ENCODE measurements at places on chromosomes 1 and 21.

GRCh38 chr21:34807881-34808568 is 139.2 kb downstream of the CLIC6 start:
- DNase-seq = peak; percentile 81

DNA sequence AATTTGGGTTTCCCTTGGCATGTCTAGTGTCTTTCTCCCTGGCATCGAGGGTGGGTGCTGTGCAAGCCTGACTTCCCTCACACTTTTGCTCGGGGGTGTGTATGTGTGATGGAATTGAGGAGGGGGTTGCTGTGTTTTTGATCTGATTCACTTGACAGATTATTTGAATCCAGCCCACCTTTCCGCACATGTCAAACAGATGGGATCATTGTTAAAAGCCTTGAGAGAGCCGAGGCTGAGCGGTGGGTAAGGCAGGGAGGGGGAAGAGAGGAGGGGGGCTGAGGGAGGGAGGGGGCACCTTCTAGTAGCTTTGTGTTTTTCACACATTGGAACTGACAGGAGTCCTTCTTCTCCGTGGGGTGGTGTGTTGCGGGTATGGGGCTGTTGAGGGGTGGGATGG is 90.0 kb downstream of the PAPPA2 start:
- DNase-seq = no peak

DNA sequence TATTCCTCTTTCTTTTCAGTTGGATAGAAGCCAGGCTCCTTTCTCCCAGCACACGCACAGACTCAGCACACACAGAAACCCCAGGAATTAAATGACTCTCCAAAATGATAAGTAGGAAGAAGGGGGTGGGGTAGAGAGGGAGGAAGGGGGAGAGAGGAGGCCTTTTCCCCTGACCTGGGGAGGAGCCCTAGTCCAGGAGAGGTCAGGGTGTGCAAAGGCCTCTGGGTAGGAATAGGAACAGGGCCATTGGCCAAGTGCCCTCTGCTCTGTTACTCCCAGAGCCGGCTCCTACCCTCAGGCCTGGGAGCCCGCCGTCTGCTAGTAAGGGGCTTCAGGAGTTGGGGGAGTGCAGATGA is 35.6 kb upstream of the PUM1 start:
- DNase-seq = no peak

GRCh38 chr1:21280011-21280471 is 10.2 kb downstream of the ECE1 start:
- peak; percentile 48 for DNase-seq

- DNase-seq = no peak
Measured at GRCh38 chr1:87796471-87796901, 467.8 kb downstream of the LMO4 start.

DNA sequence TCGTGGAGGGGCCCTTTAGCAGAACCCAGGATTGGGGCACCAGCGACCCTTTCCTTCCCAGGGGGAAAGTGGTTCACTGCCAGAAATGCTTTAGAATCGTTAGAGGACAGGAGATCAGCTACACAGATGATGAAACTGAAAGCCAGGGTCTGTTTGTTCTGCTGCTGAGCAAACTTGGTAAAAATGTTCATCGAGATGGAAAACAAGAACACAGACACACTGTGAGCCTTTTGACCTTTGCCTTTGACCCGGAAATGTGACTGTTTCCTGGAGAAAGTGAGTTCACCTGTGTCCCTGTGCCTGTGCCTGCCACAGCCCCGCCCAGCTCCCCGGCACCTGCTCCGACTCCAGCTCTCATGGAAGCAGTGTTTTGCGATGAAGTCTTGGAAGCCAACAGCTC is 234.3 kb downstream of the CAMTA1 start:
- DNase-seq = no peak

- DNase-seq = no peak
Measured at GRCh38 chr1:95119273-95119672, 2.1 kb downstream of the TLCD4 start.

- no peak for DNase-seq
Measured at GRCh38 chr1:221816899-221817298, 75.0 kb upstream of the DUSP10 start.

DNA sequence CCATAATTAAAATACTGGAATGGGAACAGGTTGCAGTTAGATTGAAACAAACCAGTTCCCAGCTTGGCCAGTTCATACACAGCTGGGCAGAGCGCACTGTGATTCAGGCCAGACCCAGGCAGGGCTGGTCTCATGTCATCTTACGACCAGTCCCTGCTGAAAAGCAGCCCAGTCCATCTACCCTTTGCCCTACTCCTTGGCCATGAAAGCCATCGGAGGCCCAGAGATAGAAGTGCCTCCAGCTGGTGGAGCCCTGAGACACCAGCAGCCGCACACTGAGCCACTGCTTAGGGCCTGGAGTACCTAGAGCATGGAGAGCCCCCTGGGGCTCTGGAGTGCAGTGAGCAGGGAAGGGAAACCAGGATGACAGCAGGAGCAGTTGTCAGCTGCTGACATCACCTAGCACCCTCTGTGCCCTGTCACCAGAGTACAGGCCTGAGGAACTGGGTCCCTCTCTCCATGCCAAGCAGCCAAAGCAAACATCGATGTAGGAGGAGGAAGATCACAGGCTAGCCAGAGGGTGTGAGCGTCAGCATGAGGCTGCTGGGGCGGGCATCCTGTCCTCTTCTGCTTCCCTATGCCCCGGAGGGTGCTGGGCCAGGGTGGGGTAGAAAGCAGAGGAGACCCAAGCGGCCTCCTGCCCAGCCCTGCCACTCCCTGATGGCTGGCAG is 34.2 kb upstream of the TMEM125 start:
- DNase-seq = peak; percentile 25

GRCh38 chr21:42571391-42572150 is 57.9 kb downstream of the SLC37A1 start:
- DNase-seq = no peak

GRCh38 chr1:245216366-245217115 is 61.8 kb downstream of the KIF26B start:
- DNase-seq = no peak

DNA sequence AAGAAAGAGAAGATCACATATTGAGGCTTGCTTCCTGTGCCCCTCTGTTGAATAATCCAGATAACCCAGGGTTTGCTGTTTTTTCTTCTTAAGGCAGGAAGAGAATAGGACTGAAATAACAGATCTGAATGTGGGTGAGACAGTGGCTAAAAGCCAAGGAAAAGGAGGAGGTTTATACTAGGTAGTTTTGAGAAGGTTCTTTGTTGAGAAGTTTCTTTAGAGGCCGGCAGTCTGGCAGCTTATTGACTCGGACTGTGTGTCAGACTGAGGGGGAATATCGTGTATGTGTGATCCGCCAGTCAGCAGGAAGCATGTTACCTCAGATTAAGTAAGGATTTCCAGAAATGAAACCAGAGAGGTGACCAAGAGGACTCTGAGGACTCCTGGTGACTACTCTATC is 119.8 kb downstream of the PLA2G4A start:
- DNase-seq = no peak

GRCh38 chr1:112510340-112510739 is 1.6 kb downstream of the WNT2B start:
- DNase-seq = no peak

GRCh38 chr1:67793562-67793961 is 39.7 kb downstream of the GNG12 start:
- DNase-seq = no peak

DNA sequence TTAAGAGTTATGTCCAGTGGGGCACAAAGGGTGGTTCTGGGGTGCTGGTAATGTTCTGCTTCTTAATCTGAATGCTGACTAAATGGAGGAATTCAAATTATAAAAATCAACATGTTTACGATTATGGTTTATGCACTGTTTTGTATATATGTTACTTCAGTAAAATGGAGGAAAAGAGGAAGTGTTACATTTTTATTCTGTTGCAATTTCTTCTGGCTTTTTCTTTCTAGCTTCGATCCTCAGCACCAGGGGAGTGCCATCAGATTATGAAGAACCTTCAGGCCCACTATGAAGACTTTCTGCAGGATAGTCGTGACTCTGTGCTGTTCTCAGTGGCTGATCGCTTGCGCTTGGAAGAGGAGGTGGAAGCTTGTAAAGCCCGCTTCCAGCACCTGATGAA is 105.5 kb downstream of the MACF1 start:
- peak; percentile 3 for DNase-seq

DNA sequence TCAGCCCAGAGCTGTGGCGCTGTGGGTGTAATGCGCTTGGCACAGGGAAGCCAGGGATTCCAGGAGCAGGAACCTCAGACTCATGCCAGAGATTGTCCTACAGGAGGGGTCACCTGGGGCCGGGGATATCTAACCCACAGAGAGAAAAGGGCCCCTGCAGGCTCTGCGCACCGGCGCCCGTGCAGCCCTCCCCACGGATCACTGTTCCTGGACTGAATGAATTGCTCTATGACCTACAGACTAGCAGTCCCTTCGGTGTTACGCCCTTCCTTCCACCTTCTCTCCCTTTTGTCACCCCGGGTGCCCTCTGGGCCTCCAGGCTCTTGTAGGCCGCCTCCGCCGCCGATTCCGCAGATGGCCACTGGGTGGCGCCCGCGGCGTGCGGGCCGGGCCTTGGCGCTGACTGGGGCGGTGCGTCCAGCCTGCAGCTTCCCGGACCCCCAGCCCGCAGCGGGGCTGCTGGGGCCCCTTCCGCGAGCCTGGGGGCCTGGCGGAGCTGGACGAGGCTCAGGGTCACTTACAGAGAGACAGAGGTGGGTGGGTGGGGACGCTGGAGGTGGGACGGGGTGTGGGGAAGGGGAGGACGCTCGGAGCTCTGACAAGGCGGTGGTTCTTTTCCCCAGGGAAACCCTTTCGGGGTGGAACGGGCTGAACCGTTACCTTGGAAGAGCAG is 101.3 kb downstream of the IER5 start:
- peak; percentile 81 for DNase-seq

GRCh38 chr1:25799935-25800702 is at the start of gene SELENON:
TSS of gene SELENON (plus strand) at chr1:25800193. CDS start at chr1:25800231, 38 bp downstream.
- DNase-seq = no peak

DNA sequence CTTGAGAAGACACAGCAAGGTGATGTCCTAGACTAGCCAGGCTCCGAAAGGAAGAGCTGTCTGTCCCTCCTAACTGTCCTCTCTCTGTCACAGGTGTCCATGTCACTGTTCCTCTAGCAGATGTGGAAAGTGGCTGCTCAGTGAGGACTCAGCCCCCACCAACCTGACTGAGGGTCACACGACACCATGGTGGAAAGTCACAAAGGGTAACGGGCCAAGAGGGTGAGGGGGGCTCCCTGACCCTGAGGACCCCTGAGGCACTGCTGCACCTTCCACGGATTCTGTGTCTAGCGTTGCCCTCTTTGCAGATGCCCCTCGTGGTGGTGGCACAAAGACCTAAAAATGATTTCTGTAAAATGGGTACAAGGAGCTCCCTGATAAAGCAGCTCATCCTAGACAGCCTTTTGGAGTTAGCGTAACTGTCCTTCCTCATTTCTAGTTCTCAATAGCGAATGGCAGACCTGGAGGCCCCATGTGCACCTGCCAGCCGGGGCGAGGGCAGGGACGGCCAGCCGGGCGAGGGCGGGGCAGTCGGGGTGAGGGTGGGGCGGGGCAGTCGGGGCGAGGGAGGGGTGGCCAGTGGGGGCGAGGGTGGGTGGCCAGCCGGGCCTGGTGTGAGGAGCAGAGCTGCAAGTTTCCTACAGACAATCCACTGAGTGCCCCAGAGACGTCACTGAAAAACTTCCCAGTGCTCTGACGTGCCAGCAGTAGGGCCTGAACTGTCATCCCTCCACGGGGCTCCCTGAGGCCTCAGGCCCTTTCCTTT is 23.4 kb downstream of the POFUT2 start:
- no peak for DNase-seq

DNA sequence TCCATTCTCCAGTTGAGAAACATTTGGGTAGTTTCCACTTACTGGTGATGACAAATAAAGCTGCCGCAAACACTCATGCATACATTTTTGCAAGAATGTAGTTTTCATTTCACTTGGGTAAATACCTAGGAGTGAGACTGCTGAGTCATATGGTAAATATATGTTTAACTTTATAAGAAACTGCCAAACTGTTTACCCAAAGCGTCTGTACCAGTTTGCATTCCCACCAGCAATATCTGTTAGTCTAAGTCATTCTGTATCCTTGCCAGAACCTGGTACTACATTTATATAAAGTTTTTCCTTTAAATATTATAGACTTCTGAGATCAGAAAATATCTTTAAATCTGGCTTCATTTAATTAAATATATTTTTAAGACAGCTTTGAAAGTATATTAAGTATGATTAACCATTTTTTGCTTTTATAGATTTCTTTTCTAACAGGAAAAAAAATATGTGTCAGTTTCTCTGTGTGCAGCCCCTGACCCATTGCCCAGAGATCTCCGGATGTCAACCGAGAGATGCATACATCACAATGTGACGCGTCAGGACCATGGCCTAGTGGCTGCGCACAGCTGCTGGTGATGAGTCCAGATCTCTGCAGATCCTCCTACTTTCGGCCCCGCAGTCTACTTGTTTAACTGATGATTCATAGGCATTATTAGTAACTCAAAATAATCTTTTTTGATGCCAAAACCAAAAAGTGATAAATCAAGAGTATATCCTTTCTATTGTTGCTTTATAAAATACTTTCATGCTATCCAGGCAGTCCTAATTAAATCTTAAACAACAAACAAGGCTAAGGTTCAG is 227.1 kb upstream of the MAP1LC3C start:
- DNase-seq = no peak

DNA sequence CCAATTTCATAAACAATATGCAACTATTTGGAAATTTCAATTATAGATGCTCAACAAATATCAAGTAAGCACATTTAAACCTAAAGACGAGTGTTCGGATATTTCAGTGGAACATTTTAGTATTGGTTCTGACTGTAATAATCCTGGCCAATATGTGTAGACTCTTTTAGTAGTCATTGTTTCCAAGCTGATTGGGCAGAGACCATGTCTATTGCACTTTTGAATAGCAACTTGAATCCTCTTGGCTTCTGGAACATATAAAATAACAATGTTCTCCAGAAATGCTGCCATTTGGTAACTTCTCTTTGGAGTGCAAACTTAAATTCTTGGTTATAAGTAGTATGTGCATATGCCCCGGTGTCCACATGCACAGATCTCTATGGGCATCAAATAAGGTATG is 205.5 kb upstream of the C1orf105 start:
- no peak for DNase-seq

- DNase-seq = peak; percentile 23
Measured at GRCh38 chr1:91803847-91804545, 82.0 kb downstream of the TGFBR3 start.

GRCh38 chr21:45347048-45347711 is 57.8 kb upstream of the COL18A1 start:
- no peak for DNase-seq

DNA sequence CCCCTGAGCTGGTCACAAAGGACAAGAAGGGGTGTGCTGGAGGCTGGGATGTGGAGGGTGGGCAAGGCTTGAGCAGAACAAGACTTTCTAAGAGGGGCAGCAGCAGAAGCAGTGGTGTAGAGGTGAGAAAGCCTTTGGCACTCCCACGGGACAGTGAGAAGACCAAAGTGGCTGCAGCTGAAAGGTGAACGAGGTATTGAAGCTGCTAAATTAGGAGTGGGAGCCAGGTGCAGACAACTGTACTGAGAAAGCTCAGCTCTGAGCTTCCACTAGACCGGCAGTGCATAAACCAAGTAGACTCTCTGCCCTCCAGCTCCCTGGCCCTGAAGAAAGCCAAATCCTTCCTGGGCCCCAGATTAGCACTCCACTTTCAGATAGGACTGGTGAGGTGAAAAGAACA is 93.0 kb downstream of the VWA5B1 start:
- DNase-seq = no peak
